HCT116 (cell line): ENCODE measurements at places on chromosomes 1 and 21. TPM values are rescaled to one million over a fixed set of nuclear protein-coding genes. Genes with fewer than 3 reads are reported as not detected.

The ZNF697 gene
- 5.9 TPM for total RNA-seq

The SLC2A5 gene
- total RNA-seq = not detected

The SPRR4 gene
- not detected for total RNA-seq

The CRP gene
- 1.3 TPM for total RNA-seq

The AIRE gene
- total RNA-seq = not detected

The TNNI3K gene
- 0.49 TPM for total RNA-seq

The CHODL gene
- total RNA-seq = not detected

The GNG4 gene
- total RNA-seq = 10.6 TPM

The LCE6A gene
- not detected for total RNA-seq

The FAM229A gene
- total RNA-seq = 16.1 TPM

The KIF2C gene
- total RNA-seq = 92.6 TPM

The ACKR1 gene
- total RNA-seq = not detected

The S100A4 gene
- total RNA-seq = 384 TPM

The OR2T29 gene
- total RNA-seq = not detected

The HMGCS2 gene
- total RNA-seq = 0.20 TPM
